Naive thymus-derived CD8-positive, alpha-beta T cell (primary cell): ENCODE measurements at places on chromosomes 13 and 19.

GRCh38 chr13:110771194-110771593 lies 57.7 kb downstream of the ING1 start:
- DNase-seq: no peak

GRCh38 chr13:28555096-28555495 lies 60.2 kb upstream of the FLT1 start:
- no peak for DNase-seq

DNA sequence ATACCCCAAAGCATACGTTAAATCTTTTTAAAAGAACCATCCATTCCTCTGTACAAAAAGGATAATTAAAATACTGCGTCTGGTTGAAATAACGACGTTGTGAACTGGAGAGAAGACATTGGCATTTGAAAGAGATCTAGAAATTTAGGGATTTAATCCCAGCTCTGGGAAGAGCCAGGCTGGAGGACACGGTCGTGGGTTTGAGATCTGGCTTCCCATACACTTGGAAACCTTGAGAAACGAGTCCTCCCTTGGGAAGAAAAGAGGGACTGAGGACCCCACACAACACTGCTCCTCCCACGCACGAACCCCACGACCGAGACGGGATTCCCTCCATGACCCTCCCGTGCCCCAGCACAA lies 625 bp downstream of the ZNF709 start:
- no peak for DNase-seq

DNA sequence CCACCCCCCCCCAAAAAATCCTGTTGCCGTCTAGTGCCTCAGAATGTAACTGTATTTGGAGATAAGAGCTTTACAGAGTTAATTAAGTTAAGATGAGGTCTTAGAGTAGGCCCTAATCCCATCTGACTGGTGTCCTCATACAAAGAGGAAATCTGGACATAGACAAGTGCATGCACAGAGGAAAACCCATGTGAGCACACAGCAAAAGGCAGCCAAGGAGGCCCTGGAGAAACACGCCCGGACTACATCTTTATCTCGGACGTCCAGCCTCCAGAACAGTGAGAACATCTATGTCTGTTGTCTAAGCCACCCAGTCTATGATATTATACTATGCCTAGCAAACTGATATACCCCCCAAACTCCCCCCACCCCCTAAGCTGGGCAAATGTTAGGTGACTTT lies 193.8 kb downstream of the KATNAL1 start:
- DNase-seq: no peak

GRCh38 chr13:21739771-21740170 lies 68.9 kb downstream of the FGF9 start:
- DNase-seq: no peak

DNA sequence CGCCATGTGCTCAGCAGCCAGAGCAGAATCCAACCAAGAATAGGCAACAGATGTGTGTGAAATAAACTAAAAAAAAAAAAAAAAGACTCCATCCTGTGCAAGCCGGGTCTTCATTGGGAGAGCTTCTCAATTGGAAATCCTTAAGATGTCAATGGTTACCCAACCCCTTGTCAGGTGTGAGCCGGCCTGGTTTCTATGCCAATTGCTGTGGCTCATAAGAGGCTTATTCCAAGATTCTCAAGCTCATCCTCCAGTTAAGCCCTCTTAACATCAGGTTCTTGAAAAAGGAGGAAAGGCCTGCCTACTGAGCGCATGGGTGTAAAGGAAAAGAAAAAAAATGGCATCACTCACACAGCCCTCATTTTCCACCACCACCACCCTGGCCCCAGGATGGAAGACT lies 1084.6 kb downstream of the UQCRFS1 start:
- DNase-seq: no peak

DNA sequence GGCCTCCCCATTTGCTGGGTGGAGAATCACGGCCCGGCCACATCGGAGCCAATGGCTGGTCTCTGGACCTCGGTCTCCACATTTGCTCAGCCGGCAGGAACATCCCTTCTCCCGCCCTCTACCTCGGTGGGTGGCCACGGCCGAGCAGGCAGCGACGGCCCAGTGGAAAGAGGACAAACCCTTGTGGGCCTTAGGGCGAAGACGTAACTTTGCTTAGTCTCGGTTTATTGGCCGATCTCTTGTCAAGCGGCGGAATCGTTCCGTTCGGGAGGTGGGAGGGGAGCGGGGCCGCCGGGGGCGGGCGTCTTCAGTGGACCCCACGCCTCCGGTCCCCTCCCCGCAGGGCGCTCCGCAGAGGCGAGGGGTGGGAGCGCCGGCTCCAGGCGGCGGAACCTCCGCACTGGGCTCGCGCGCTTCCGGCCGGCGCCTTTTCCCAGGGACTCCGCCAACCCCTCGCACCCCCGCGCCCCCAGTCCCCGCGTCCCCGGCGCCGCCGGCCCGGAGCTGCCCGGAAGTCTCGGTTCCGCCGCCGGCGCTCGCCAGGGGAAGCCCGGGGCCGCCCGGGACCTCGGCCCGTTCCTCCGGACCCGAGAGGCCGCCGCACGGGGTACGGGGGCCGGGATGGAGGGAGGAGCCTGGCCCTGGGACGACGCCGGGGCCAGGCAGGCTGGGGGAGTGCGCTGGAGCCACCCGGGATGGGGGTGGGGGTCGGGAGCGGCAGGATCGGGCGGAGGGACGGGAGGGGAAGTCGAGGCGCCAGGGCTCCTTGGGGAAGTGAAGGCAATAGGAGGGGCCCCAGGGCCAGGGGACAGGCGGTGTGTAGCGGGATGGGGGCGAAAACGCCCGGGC lies at the start of gene ZNF580:
TSS of gene ZNF580 (plus strand) at position 426 of the 849 bp plus-strand sequence. CDS start 1,507 bp downstream, outside the sequence.
- no peak for DNase-seq

DNA sequence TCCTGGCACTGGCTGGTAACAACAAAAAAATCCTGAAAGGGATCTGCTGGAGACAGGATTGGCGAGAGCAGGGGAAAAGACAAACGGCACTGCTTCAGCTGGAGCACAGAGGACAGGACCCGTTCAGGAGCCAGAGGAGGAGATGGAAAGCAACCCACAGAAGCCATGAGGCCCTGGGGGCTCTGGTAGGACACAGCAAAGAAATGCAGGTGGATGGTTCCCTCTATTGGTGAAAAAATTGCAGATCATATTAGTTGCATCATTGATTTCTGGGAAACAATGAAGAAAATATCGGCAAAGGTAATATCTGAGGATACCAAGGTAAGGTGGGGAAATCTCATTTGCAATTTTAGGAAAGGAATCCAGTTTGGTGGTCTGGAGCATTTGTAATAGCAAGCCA lies 25.7 kb upstream of the TPP2 start:
- no peak for DNase-seq

DNA sequence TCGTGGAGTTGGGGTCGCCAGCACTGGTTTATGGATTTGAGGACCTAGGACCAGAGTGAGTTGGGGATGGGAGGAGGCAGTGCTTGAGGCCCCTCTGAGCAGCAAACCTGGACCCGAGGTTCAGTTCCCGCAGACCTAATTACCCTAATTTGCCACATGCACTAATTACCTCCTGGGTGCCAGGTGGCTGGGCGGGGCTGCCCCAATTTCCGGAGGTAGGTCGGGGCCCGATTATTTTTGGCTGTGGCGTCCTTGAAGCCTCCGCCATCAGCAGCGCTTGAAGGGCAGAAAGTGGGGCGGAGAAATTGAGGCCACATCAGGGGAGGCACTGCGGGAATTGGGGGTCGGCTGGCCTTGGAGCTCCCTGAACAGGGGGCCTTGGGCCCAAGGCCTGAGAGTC lies 5.9 kb upstream of the HOMER3 start:
- no peak for DNase-seq

GRCh38 chr19:13573056-13573667 lies 66.9 kb upstream of the CACNA1A start:
- DNase-seq: no peak

DNA sequence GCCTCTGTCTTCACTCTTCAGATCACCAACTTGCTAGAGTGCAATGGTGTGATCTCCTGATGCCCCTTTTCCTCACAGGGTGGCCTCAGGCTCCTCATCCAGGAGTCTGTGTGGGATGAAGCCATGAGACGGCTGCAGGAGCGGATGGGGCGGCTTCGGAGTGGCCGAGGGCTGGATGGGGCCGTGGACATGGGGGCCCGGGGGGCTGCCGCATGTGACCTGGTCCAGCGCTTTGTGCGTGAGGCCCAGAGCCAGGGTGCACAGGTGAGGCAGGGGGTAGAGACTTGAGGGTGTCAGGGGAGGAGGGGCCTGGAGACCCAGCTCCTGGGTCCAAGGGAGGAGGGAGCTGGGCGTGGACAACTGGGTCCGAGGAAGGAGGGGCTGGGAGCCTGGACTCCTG lies 9.5 kb downstream of the ALDH16A1 start:
- no peak for DNase-seq

- no peak for DNase-seq
These were observed 247.7 kb upstream of the SLITRK1 start for GRCh38 chr13:84129966-84130365.

DNA sequence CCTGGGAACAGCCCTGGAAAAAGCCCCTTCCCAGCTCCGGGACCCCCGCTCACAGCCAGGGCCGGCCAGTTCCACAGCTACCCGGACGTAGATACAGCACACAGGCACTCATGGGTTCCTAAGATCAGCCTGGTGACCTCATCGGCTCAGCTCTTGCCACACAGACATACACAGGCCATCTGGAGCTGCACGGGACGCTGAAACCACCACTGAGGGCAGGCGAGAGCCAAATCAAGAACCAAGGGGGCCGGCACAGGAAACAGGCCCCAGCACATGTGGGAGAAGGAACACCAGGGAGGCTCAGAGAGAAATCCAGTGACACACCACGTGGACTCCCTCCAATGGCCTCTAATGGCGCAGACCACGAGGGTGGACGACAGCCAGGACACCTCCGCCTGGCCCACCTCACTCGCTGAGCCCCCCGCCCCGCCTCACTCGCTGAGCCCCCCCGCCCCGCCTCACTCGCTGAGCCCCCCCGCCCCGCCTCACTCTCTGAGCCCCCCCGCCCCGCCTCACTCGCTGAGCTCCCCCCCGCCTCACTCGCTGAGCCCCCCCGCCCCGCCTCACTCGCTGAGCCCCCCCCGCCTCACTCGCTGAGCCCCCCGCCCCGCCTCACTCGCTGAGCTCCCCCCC lies 69.7 kb upstream of the C13orf46 start:
- no peak for DNase-seq

GRCh38 chr19:35117116-35117515 lies 1.5 kb downstream of the FXYD3 start:
- no peak for DNase-seq

DNA sequence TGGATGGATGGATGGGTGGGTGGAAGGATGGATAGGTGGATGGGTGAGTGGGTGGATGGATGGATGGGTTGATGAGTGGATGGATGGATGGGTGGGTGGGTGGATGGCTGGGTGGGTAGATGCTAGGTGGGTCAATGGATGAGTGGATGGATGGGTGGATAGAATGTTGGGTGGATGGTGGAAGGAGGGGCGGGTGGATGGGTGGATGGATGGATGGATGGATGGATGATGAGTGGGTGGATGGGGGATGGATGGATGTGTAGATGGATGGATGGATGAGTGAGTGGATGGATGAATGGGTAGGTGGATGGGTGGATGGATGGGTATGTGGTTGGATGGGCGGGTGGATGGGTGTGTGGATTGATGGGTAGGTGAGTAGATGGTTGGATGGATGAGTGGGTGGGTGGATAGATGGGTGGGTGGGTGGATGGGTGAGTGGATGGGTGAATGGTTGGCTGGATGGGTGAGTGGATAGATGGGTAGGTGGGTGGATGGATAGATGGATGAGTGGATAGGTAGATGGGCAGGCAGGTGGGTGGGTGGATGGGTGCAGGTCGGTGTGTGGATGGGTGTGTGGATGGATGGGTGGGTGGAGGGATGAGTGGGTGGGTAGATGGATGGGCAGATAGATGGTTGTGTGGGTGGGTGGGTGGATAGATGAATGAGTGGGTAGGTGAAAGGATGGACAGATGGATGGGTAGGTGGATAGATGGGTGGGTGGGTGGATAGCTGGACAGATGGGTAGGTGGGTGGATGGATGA lies 4.4 kb upstream of the SHC2 start:
- DNase-seq: no peak

GRCh38 chr13:93709506-93710244 lies 483.1 kb downstream of the GPC6 start:
- DNase-seq: no peak

- DNase-seq: no peak
These were observed 7.4 kb downstream of the ZNF671 start for GRCh38 chr19:57719901-57720519.

DNA sequence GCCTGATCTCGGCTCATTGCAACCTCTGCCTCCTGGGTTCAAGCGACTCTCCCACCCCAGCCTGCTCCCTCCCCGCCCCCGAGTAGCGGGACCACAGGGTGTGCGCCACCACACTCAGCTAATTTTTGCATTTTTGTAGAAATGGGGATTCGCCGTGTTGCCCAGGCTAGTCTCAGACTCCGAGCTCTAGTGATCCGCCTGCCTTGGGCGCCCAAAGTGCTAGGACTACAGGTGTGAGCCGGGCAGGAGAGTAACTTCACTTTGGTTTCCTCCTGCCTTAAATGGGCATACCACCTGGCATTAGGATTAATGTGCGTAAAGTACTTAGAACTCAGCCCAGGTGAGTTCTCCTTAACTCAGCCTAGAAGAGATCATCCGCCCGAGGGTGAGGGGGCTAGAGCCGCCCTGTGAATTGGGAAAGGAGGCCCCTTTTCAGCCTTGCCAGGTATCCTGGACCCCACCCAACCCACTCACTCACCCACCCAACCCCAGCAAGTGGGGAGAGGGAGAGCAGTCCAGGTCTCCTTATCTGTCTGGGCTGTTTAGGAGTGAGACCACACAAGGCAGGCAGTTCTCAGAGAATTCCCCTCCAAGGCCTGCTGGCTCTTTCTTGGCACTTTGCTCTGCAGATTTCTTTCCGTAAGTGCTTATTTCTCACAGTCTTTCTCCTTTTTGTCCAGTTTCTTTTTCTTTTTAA lies 1.2 kb upstream of the ZFP36 start:
- DNase-seq: peak; percentile 38

DNA sequence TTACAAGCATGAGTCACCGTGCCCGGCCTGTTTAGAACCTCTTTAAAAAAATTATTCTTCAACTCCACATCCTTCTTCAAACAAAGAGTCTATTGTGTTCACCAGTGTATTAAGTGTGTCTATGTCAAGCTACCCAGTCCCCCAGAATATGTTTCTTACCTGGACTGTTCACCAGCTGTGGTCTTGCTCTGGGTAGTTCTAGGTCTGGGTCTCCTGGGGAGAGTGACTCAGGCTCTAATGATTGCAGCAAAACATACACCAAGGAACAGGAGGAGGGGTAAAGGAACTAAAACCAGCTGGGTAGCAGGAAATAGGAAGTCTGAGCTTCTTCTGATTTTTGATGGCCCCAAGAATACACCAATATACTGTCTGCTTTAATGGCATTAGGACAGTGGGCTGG lies at the start of gene FPR1:
TSS of gene FPR1 (minus strand) at position 224 of the 400 bp plus-strand sequence. CDS start 4,884 bp downstream, outside the sequence.
- no peak for DNase-seq

DNA sequence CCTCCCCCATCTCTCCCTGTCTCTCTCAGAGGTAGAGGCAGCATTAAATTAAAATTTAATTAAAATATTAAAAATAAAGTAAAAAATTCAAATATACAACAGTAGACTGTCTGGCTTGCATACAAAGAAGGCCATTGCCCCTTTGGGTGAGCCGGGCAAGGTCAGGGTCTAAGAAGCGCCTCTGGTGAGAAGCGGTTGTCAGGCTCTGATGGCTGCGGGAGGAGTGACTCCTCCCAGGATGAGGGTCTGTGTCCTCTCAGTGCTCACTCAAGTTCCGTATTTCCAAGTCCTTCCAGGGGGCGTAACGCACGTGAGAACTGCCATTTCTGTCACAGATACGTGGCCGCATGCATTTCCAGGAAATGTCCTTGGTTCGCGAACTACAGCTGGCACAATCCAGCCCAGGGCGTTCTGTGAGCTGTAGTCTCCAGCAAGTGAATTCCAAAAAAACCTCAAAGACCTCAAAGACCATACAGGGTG lies 737 bp upstream of the ZNF181 start:
- no peak for DNase-seq

GRCh38 chr19:38535212-38535611 lies 82.5 kb downstream of the MAP4K1 start:
- no peak for DNase-seq

- no peak for DNase-seq
These were observed 105.6 kb upstream of the UQCRFS1 start for GRCh38 chr19:29318581-29318980.
